DMS 273 treated with DMSO at 0.1 percent for 48 hours (cell line): ENCODE measurements at places on chromosomes 16 and 17.

DNA sequence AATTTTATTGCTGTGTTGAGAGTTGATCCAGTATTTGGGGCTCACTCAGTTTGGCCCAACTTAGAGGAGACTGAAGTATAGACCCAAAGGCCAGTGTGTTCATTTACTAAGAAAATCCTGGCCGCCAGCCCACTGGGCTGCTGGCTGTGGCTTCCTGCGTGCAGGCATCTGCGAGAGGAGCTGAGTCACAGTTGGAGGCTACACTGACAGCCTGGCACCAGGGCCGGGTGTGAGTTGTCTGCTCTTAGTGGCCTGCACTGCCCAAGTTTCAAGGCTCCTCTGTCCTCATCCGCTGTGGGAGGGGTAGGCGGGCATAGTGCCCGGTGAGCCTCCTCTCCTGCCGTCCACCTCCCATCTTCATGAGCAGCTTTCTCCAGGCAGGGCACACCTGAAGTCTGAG, 54.2 kb downstream of the PLD6 start:
- no peak for DNase-seq

DNA sequence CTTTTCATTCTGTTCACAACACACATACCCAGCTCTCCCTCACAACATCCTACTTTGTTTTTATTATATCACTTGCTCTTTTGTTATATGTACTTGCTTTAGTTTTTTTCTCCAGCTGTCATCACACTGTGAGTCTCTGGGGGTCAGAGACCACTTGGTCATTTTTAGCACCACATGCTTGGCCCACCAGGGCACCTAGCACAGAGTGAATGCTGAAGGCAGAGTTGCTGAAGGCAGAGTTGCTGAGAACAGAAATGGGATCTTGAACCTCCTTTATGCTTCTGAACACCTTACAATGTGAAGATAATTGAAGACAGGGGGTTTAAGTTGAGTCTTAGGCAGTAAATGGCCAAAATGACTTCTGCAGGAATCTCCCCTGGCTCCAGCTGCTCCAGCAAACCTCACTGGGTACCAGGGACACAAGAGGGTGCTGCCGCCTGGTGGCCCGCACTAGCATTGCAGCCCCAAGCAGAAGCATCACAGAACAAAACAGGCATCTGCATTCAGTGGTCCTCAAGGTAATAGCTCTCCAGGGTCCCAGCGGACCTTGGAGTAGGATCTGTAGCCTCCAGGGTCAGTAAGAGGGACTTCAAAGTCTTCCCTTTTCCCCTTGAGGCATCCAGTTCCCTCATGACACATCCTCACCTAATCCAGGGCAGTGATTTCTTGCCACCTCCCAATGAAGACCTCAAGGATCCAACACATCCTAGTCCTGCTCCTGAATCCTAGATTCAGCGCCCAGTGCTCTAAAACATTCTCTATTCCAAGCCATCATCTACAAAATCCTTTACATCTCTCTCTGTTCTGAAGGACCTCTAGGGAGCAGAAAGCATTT, 1972.6 kb downstream of the TP53TG3F start:
- DNase-seq = no peak

DNA sequence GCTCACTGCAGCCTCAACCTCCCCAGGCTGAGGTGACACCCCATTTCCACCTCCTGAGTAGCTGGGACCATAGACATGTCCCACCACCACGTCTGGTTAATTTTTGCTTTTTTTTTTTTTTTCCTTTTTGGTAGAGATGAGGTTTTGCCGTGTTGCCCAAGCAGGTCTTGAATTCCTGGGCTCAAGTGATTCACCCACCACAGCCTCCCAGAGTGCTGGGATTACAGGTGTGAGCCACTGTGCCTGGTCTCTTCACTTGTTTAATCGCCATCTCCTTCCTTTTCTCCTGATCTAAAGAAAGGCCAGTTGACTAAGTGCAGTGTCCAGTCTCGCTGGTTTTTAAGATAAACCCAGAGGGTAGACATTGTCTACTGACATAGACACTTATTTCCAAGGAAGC, 152.0 kb downstream of the C16orf95 start:
- no peak for DNase-seq

- no peak for DNase-seq
Measured at GRCh38 chr16:2511128-2511800, 2.5 kb upstream of the ATP6V0C start.

DNA sequence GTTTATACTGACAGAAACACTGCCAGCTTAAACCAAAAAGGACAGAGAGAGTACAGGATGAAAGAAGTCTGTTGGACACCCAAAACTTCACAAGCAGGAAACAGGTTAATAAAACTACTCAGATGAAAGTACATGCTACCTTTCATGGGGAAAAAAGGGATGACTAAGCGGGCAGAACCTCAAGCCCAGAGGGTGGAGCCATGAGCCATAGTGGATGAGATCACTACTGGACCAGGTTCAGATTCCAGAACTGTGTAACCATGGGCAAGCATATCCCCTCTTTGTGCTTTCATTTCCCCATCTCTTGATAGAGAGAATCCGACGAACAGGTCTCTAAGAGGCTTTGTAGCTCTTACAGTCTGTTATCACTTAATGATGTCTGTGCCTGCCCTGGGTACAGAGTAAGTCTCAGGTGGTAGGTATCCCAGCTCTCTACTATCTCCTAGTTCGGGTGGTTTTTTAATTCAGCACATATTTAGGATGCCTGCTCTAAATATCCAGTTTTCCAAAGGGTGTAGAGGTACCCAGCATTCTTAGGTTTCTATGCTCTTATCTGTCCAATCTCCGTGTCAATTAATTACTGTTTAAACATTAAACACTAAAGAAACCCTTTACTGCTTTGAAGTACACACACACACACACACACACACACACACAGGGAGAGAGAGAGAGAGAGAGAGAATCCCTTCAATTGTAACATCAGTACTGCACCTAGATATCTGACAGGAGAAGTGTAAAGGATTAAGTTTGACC, 206.7 kb downstream of the ZNF423 start:
- no peak for DNase-seq

GRCh38 chr16:69095193-69095592, 10.3 kb upstream of the HAS3 start:
- no peak for DNase-seq

- DNase-seq = no peak
Measured at GRCh38 chr17:48071654-48072053, 23.5 kb downstream of the NFE2L1 start.

- no peak for DNase-seq
Measured at GRCh38 chr17:55435408-55435807, 13.8 kb upstream of the MMD start.

DNA sequence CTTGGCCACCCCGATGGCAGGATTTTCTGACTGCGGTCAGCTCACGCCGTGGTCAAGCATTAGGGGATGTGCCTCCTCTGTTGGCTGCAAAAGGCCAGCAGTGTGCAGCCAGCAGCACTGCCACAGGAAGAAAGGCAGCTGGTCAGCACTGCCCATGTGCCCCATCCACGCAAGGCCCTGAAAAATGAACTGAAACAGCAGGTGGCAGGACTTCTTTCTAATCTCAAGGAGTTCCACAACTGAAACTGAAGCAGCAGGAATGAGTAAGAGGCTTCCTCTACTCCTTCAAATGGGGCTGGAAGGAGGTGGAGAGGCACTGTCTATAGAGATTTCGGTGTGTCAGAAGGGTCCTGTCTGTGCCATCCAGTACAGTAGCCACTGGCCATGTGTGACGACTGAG, 3.2 kb downstream of the ZNF500 start:
- no peak for DNase-seq

DNA sequence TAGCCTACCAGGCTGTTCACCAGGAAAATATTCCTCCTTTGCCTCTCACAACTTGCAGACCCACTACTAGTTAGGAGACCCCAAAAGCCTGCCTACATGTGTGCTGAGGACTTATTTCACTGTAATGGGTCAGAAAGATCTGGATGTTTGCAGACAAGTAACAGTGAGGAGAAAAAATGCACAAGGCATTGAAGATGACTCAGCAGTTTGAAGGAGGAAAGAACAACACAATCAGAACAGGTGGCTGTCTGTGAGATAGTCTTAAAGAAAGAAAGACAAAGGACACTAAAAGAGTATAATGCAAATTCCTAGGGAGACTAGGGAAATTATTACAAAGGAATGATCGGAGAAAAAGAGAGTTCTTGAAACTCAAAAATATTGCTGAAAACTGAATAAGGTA, 69.0 kb downstream of the ANKFN1 start:
- DNase-seq = no peak

DNA sequence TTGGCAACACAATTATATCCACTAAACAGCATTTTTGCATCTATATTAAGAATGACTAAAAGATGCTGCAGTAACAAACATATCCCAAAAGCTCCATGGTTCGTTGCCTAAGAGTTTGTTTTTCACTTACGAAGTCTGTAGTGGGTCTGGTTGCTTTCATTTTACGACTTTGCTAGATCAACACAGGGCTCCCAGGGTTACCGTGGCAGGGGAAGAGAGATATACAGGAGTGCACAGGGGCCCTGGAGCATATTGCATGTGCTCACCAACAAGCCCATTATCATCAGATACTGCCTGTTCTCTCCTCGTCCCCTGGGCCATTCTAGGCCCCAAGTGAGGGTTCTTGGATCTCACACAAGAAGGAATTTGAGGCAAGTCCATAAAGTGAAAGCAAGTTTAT, 3.1 kb upstream of the MMP2 start:
- no peak for DNase-seq

DNA sequence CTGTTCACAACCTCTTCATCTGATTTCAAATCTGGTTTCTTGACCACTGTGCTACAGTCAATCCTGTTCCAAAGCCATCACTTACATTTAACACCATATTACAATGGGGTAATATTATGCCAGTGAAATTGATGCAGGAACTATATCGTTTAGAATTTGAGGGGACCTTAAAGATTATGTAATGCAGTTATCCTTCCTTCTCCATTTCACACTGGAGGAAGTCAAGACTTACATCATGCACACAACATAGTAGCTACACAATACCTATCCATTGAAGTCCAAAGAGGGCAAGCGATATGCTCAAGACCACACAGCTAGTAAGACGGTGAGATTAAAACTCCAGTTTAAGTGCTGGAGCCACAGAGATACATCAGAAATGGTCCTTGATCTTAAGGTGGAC, 16.8 kb downstream of the NOG start:
- no peak for DNase-seq

DNA sequence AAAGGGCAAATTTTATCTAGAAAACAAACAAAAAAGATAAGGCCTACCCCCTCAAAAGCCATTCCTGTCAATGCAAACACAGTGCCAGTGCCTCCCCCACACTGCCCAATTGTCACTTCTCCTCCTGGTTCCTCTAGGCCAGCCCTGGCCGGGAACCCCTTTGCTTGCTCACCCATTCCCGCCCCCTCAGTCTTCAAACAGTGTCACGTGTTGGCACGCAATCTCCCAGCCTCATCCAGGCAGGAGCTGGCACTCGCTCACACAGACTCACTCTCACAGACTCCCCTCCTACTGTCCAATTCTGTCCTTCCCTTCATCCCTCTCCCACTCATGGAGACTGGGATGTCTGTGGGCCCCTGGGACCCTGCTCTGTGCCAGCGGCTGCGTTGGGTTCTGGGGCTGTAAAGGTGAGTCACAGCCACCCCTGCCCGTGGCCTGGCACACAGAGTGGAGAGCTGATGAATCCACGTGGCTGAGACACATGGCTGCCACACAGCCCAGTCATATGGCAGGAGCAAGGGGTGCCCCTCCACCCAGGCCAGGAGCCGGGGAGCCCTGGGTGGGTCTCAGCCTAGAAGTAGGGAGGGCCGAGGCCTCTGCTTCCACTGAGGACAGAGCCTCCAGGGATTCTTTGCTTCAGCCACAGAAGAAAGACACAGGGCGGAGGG, 54.8 kb downstream of the VAC14 start:
- no peak for DNase-seq

- DNase-seq = no peak
Measured at GRCh38 chr17:28478712-28479615, 5.5 kb downstream of the SLC13A2 start.

DNA sequence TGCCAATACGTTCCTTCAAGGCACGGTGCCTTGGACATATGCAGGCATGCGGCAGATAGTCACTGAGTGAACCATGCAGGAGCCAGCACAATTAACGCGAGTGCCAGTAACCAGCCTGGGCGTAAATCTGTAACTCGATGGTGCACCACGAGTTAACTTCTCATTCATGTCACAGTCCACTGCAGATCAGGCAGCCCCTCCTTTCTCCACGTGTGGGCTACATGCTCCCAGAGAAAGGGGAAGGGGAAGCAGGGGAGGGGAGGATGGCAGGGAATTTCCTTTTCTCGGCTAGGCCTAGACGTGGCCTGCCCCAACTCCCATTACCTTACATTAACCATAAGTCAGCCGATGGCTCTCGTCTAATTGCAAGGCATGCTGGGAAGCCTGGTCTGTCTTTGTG, 287.9 kb downstream of the CPPED1 start:
- DNase-seq = no peak

DNA sequence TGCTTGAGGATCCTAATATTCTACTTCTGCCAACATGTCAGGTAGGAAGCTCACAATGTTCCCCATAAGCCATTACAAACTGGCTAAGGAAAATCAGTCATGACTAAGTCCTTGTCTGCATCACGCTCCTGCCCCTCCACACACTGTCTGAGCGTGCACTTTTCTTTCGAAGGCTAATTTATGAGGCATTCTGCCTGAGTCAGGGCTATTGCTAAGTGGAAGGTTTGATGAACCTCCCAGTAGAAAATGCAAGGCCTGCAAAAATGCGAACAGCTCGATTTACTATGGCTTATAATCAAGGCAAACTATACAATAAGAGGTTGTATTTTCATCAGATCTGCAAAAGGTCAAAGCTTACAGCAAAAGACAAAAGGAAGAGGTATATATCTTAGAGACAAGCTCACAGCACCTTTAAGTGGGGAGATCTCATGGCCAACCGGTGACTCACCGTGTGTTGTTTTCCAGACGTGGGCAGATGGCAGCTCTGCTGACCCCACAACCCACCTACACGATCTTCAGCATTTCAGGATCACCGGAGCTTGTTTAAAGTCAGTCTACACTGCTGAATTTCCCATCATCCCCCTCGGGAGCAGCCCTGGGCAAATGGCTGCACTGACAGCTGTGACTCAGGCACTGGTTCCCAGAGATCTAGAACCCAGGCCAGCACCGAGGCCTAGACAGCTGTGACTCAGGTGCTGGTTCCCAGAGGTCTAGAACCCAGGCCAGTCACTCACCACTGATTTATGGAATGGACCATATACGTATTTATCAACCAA, 26.1 kb downstream of the MEAK7 start:
- no peak for DNase-seq

DNA sequence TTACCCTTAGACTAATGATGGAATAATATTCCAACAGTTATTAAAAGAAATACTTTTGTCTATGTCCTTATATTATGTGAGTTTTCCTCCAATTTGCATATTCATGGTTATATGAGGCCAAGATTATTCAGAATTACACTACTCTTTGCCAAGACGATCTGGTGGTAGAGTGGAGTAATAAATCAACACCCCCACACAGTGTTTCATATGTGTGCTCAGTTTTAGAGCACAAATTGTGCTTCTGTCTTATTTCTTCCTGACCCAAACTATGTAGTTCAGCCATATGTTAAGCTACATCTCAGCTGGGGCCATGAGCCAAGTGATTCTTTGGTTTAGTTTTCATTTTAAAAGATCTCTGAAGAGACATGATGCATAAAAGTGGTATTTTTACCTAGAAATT, 26.9 kb upstream of the PPM1E start:
- DNase-seq = no peak
